ENCODE measurements at places on chromosomes 1 and 21.

- DNase-seq, result no peak
Observed at GRCh38 chr1:242454262-242455051, 70.0 kb downstream of the PLD5 start.

GRCh38 chr1:20325407-20325843 is 34.8 kb downstream of the VWA5B1 start:
- DNase-seq, result no peak

GRCh38 chr1:7638078-7638477 is 133.0 kb upstream of the VAMP3 start:
- no peak for DNase-seq

GRCh38 chr1:206944703-206945102 is 1.6 kb downstream of the PIGR start:
- DNase-seq, result no peak

DNA sequence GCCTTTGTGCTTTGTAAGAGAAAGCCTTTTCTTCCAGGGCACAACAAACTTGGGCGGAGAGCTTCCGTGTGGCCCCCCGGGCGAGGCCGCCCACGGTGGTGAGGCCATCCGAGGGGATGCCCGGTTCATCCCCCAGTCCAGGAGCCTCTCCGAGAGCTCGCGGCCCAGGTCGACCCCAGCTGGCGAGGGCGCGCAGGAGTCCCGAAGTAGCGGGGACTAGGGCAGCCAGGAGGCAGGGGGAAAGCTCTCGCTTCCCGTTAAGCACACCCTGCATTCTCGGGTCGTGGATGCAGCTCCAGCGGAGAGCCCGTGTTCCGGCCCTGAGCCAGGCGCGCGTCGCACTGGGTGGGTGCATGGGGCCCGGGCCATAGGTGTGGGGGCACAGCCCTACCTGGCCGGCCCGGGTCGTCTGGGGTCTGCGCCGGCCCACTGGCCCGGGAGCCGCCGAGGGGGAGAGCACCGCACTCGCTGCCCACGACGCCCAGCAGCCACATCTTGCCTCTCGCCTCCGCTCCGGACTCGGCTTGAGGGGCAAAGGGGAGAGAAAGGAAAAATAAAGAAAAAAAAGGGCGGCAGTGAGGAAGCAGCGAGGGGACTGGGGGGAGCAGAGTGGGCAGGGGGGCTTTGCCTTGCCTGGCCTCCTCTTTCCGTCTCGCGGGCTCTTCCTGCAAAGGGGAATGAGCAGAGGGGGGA is 1.8 kb downstream of the RNF220 start:
- peak; percentile 12 for DNase-seq

DNA sequence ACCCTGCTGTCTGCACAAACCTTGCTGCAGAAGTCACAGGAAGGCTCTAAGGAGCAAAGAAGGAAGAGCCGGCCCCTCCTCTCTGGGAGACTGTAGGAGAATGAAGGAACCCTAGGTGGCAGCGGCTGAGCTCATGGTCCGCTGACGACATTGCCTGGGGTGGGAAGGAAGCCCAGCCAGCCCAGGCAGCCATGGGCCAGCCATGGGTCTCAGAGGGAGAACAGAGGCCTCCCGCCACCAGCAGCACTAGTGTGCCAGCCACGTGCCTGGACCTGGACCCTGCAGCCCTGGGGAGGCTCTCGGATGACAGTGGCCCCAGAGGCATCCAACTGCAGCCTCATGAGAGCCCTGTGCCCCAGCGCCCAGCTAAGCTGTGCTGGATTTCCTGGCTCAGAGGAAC is 49.2 kb upstream of the POFUT2 start:
- no peak for DNase-seq

GRCh38 chr1:155072531-155073289 is 5.9 kb upstream of the EFNA3 start:
- DNase-seq, result no peak

- no peak for DNase-seq
Observed at GRCh38 chr1:22428672-22429071, 23.0 kb upstream of the ZBTB40 start.

DNA sequence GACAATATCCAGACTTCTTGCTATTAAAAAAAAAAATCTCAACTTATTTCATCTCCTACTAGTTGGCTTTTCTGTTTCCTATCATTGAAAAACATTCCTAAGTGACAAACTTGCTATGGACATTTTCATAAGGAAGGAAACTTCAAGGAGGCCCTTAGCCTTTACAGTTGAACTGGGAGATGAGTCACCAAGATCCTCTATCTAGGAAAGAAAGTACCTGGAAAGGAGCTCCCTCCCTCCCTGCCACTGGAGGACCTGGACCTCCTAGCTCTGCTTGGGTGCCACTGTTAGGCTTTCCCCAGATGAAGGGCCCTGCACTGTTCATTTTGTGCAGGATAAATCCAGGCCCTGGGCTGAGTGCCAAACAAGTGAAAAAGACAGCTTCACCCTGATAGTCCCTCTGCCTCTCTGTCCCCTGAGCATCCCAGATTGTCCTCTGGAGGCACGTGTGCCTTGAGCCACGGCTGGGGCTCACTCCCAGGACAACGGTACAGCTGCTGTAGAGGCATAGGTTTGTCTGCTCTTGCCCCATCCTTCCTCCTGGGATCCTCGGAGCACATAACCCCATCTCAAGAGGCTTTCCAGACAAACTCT is 40.2 kb upstream of the SOX13 start:
- no peak for DNase-seq

- no peak for DNase-seq
Observed at GRCh38 chr1:114299331-114299975, 145.8 kb upstream of the SYT6 start.

- no peak for DNase-seq
Observed at GRCh38 chr1:64019818-64020217, 183.6 kb upstream of the UBE2U start.

- DNase-seq, result no peak
Observed at GRCh38 chr1:61496501-61496900, 228.4 kb downstream of the TM2D1 start.

DNA sequence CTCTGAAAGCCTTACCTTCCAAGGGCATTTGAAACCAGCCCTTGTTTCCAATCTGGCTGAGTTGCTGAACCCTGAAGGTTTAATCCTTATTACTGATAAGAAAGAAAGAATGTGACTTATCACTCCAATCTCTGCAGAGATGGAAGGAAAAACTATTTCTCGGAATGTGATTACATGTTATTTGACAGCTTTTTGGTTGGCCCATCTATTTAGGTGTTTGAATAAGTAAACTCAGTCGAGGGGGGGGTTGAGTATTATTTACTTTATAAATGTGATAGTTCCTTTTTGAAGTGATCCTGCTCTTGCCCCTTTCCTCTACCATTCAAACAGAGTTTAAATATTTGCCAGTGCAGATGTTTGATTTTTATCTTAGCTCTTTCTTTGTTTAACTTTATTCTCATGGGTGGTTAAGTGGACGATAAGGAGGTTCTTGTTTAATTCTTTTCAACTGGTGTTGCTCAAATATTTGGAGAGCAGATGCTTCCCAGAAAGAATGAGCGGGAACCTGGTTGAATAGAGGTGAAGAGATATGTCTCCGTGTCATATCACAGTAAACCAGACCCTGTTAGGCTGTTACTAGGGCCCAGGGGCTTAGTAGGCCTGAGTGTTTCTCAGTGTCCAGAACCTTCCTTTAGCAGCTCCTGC is 126.1 kb downstream of the CACHD1 start:
- DNase-seq, result no peak

GRCh38 chr1:244851546-244852231 is 12.7 kb downstream of the HNRNPU start:
- no peak for DNase-seq

DNA sequence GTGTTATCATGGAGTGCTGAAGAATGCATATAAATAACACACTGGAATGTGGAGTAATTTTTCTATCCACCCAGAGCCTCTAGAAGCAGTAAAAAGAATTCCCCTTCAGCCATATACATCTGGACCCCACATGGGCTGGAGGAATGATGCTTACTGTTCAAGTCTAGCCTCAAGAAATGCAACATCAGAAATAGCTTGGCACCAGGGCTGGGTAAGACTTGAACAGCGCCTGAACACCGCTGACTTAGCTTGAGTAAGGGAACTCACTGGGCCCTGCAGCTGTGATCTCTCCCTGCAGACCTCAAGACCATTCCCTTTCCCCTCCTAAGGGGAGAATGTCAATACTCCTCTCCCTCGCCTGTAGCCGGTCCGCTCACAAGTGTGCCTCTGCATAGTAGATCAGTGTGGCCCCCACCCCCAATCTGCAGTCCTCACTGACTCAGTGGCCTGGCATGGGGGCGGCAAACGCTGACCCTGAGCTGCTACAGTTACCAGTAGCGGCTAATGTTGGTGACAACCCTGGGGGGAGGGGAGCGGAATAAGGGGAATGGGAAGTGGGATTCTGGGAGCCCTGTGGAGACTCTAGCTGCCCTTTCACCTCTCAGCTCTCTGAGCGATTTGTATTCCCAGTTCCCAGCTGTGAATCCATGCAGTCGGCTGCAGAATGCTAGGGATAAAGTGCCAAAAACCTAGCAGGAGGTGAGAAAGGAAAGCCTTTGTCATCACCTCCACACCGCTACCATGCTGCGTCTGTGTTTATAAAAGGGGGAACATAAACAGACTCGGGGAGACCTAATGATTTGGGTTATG is 483.9 kb downstream of the DISC1 start:
- no peak for DNase-seq

DNA sequence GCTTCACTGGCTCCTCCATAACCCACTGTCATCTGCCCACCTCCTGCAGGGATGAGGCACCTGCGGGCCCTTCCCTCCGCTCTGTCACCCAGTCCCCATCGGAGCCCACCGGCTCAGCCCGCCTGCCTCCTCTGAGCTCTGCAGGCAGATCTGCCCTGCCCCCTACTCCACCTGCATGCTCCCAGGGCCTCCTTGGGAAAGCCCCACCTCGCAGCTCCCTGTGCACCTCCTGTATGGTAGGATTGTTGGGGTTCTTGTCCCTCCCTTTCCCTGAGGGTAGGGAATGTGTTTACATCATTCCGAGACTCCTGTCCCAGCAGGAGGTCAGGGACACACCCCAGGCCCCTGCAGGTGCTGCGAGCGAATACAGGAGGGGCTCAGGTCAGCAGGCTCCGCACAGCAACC is 50.5 kb downstream of the SIK1 start:
- no peak for DNase-seq

DNA sequence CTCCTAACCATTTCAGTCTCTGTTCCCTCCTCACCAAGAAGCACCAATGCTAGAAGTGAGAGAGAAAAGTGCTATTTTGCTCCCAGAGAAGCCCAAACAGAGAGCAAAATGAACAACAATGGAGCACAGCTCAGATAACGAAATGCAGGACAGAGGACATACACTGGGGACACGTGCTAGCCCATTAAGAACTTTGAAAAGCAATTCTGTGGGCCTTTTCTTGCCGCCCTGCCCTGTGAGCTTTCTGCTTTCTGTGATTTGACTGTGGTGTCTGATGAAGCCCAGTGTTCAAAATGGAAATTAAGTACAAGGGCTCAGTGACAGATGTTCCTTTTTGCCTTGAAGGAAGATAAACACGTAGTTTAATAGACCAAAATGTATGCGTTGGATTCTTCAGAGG is 130.8 kb downstream of the S1PR1 start:
- DNase-seq, result no peak

DNA sequence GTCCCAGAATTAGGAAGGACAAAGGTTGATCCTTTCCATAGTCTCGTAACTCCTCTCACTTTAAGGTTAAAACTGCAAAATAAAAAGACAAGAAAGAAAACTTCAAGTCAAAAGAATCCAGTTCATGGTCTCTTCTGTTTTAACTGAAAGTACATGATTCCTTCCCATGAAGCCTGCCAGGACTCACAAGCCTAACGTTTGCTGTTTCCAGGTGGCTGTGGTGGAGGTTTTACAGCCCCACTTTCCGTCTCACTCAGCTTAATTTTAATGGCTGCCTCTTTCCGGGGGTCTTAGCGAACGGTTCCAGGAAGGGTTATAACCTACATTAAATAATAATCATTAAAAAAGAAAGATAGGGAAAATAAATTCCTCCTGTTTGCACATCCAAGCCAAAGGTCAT is 136.8 kb upstream of the SPAG17 start:
- DNase-seq, result no peak

DNA sequence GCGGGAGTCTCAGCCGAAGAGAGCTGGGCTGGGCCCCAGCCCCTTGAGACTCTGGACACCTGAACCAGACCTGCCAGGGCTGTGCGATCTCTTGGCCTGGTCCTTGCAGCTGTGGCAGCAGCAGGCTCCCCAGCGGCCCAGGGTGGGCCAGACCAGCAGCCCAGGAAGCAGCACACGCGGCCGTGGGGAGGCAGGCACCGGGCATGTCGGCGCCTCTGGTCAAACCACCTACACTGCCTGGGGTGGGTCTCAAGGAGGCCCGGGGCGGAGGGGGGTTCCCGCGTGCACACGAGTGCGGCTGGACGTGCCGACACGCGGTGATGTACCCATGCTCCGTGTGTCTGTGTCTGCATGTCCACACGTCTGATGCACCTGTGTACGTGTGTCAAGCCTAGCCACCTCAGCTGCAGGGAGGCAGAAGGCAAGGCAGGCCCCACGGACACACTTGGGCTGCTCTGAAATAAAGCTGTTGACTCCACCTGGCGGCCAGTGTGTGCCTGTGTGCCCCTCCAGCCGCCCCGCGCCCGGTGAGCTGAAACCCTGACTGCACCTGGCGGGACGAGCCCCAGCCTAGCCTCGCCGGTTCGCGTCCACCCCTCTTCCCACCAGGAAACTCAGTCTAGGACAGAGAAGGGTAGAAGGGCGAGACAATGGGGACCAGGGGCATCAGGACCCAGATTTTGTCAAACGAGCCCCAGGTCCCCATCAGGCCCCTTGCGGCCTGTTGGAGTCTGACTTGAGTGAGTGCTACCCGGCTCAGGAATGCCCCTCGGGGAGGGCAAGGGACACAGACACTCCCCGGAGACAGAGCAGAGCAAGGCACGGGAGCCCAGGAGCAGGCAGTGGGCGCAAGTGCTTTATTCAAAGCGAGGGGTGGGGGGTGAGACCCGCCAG is 11.6 kb downstream of the SCNN1D start:
- DNase-seq, result peak; percentile 73

DNA sequence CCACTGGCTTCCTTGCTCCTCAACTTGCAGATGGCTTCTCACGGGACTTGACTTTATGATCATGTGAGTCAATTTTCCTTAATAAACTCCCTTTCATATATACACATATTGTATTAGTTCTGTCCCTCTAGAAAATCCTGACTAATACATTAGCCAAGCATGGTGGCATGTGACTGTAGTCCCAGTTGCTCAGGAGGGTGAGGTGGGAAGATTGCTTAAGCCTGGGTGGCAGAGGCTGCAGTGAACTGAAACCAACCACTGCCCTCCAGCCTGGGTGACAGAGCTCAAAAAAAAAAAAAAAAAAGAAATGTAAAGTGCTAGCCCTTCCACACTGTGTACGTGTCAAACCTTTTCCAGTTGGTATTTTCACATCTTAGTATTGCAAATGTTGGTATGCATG is 857.0 kb downstream of the LTN1 start:
- DNase-seq, result no peak

DNA sequence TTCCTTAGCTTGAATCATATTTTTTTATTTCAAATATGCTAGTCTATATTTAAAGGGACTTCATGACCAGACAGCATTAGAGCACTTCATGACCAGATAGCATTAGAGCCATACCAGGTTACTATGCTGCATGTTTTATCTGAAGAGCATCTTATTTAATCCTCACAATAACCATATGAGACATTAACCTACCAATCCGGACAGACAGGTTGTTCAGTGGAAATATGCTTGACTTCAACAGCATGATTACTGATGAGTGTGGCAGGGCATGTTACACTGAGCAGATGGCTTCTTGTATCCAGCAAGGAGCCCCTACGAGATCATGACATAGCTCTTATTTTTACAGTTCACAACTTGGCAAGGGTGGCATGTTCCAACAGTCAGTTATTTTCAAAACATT is 85.0 kb upstream of the KCTD3 start:
- no peak for DNase-seq
